Left lung (tissue), 14 donors: ENCODE measurements at places on chromosomes 3 and 15. TPM values are rescaled to one million over a fixed set of nuclear protein-coding genes. Genes with fewer than 3 reads are reported as not detected.

DNA sequence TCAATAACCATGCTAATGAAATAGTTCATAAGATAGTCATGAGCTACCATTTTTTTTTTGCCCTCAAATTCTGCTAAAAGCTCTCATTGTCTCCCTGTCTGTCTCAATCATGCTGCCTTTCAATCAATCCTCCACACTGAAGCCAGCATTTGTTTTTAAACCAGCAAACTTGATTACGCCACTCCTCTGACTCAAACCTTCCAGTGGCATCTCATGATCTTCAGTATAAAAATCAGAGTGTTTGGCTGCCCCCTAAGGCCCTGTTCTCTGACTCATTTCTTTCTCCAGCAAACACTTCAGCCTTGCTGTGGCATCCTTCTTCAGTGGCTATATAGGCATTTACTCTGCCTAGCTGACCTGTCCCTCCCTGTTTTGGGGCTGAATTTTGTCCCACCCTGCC, 36.0 kb upstream of the EOMES start:
- DNase-seq = no peak

- no peak for DNase-seq
These were observed 660.8 kb upstream of the SGO1 start for GRCh38 chr3:20846832-20847231.

DNA sequence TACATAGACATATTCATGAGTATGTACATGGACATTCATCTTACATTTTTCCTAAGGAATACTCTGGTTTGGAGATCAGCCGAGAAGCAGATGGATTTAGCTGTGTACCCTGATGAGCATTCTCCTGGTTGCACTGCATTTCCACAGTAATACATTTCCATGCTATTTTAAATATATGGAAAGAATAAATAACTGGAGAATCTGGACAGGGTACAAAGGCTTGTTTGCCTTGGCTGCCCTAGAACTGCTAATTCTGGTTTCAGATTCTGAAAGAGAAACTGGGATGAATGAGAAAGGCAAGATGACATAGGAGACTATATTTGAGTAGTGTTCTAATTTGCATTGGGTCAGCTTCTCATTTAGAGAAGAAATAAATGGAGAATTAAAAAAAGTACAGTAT, 190.8 kb upstream of the FAM3D start:
- no peak for DNase-seq

- DNase-seq = no peak
These were observed 47.2 kb upstream of the TEX55 start for GRCh38 chr3:119098619-119099222.

Gene ALCAM
- 170 TPM for total RNA-seq

Gene OR5H6
- not detected for total RNA-seq
